Daoy (cell line): ENCODE measurements at places on chromosomes 3 and 15. TPM values are rescaled to one million over a fixed set of nuclear protein-coding genes. Genes with fewer than 3 reads are reported as not detected.
A peak's percentile ranks its signal among the peaks of the same experiment; 100 is the strongest.

GRCh38 chr3:164832216-164832615 lies 246.1 kb downstream of the SI start:
- no peak for DNase-seq

The CLPX gene
- 46.7 and 57.1 TPM in 2 replicates for total RNA-seq

The OR5K2 gene
- not detected in 2 replicates for total RNA-seq

The CISH gene
- total RNA-seq, result 0.46 TPM in 1 of 2 replicates, not detected in the other

DNA sequence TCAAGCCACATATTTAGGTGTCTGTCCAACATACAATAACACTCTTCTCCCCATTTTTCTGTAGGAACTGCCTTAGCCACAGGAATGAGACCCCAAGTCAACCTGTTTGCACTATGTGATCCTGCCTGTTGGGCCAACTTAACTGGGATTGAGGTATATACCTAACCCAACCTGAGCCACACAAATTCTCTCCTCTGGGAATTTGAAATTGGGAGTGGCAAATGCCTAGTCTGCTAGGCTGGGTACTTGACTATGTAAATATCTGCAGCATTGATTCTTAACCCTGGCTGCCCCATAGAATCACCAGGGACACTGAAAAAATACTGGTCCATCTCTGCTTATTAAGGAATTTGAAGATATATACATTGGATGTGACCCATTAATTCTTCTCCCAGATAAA lies 35.2 kb upstream of the TNIK start:
- DNase-seq, result no peak

DNA sequence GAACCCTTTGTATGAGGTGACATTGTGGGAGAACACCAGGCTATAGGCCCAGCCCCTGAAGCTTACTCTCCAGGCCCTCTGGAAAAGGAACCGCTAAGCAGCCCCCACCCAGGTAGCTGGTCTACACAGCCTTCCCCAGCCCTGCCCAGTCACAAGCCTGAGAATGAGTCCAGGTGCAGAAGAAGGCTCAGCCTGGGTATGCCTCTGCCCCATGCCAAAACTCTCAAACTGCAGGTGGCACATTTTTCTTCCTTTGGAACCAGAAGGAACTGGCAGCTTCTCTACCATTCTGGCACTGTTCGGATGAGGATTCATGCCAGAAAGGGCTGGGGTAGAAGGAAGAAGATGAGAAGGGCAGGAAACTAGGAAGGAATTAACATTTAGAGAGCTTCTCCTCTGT lies 23.7 kb upstream of the TBC1D21 start:
- no peak for DNase-seq

- no peak for DNase-seq
Measured at GRCh38 chr15:56877255-56877970, 41.0 kb upstream of the TCF12 start.

GRCh38 chr15:57340682-57341259 lies 35.5 kb upstream of the CGNL1 start:
- DNase-seq, result peak; percentile 61

The ZNF80 gene
- total RNA-seq, result not detected in 2 replicates

The ATP13A4 gene
- total RNA-seq, result not detected in 2 replicates

The SNX33 gene
- 7.1 and 7.8 TPM in 2 replicates for total RNA-seq

The STRC gene
- not detected in 2 replicates for total RNA-seq

DNA sequence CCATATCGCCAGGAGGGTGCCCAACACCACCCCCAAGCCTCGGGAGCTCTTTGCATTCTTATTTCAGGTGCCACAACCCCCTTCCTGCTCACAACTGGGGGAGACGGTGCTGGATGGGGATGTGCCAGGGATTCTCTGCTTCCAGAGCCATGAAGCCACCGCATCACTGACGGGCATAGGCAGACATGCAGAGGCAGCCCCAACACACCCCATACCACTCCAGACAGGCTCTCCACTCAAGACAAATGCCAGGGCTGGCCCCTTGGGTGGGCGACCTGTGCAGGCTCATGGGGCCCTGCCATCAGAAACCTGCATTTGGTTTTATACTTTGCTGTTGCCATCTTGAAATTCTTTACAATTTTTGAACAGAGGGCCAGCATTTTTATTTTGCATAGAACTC lies 27.0 kb upstream of the TRPM1 start:
- no peak for DNase-seq

GRCh38 chr3:119221779-119222320 lies 18.8 kb downstream of the B4GALT4 start:
- no peak for DNase-seq

GRCh38 chr15:63349621-63350020 lies 32.0 kb downstream of the CA12 start:
- no peak for DNase-seq

DNA sequence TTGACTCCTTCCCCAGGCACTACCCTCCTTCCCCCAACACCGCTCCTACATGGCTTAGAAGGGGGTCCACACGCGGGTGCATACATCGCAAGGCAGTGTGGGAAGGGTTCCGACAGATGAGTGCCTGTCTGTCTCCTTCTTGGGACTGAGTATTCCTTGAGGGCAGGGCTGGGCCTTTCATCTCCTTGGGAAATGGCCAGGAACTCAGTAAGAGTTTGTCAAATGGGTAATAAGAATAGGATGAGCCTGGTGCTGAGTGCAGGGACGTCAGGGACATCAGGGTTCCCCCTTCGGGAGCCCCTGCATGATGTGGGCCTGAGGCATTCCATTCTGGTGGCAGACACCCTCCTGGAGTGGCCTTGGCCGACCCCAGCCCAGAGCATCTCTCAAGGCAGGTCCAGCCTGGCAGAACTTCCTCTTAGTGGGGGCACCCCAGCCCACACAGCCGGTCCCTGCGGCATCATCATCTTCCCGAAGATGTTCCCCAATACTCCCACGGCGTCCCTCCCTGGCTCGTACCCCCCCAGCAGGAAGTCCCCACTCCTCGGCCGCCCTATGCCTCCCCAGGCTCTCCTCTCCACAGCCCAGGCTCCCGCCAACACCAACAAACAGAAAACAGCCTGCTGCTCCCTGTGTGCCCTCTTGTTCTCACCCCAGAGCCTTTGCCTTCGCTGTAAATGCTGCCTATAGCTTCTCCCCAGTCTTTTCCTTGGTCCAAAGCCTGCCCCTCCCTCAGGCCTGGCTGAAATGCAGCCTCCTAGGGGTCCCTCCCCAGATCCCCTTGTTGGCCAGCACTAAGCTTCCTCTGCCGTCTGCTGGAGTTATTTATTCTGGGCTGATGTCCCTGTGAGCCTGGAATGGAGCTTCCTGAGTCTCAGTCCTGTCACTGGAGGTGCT lies 67.5 kb upstream of the LCTL start:
- DNase-seq, result no peak

GRCh38 chr3:194110483-194110882 lies 25.5 kb upstream of the HES1 start:
- DNase-seq, result no peak

- no peak for DNase-seq
Measured at GRCh38 chr3:100506355-100506754, 13.9 kb downstream of the TMEM45A start.

- DNase-seq, result no peak
Measured at GRCh38 chr3:63911509-63911872, 692 bp downstream of the SCAANT1 start.

DNA sequence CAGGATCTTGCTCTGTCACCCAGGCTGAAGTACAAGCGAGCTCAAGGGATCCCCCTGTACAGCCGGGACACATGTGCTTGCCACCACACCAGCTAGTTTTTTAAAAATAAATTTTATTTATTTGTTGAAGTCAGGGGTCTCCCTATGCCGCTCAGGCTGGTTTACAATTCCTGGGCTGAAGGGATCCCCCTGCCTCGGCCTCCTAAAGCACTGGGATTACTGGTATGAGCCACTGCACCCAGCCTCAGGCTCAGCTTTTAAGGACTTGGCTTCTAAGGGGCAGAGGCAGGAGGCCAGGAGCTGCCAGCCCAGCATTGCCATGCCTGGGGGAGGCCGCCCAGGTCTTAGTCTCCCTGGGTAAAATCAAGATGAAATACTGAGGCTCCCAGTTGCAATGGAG lies 37.3 kb downstream of the HCN4 start:
- no peak for DNase-seq

- no peak for DNase-seq
Measured at GRCh38 chr3:124895756-124896155, 8.6 kb upstream of the ITGB5 start.

The PSTPIP1 gene
- 0.11 TPM in 1 of 2 replicates, not detected in the other for total RNA-seq

The BFSP2 gene
- not detected in 2 replicates for total RNA-seq

- DNase-seq, result no peak
Measured at GRCh38 chr15:91289324-91289723, 189.3 kb downstream of the SV2B start.

DNA sequence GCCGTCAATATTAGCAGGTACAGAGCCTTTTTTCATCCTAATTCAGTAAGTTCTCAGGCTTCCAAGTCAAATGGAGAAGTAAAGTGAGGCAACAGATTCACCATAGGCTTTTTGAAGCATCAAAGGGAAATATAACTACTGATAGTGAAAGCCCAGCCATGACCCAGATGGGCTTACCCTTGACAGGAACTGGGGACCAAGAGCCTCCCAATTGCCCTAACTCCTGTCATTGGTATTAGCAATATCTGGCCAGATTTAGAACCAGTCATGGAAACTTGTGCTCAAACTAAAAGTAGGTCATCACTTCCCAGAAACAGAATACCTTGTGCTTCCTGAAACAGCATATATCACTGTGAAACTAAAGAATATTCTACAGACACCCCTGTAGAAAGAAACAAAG lies 33.0 kb downstream of the NME9 start:
- no peak for DNase-seq

The TEX55 gene
- not detected in 2 replicates for total RNA-seq
